Cortex of kidney (tissue), 1 donor: ENCODE measurements at places on chromosomes 6 and 20.

- DNase-seq: no peak
These were observed 763 bp downstream of the C6orf47 start for GRCh38 chr6:31659649-31660380.

DNA sequence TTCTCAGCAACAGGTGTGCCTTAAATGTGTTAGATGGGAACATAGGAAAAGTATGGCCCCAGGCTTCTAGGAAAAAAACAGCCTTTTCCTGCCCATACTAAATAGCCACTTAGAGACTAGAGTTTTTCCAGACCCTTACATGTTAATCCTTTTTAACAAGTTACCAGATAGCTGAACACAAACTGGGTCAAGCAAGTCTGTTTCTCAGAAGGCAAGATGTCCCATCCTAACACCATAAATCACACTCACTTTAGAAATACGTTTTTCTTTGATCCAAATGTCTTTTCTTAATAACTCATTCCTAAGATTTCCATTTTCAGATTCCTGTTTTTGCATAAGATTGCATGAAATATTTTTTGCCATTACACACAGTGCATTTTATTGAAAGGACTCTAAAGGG is 241.3 kb downstream of the KCNQ5 start:
- DNase-seq: no peak

DNA sequence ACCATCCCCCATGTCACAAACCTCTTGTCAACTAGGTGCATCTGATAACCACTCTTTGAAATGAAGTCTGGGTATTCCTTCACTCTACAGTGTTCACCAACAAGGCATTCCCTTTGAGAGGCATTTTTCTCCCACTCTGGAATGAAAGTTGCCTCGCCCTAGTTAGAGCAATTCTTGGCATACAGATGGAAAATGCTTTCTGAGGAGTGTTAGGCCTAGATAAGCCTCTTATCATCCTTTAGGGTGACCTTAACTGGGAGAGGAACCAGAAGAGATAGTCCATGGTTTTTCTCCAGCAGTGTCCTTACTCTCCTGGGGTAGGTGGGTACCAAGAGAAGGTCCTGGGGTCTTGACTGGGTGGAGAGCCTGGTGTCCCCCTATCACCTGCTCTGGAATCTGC is 14.8 kb downstream of the CLIC5 start:
- DNase-seq: no peak

DNA sequence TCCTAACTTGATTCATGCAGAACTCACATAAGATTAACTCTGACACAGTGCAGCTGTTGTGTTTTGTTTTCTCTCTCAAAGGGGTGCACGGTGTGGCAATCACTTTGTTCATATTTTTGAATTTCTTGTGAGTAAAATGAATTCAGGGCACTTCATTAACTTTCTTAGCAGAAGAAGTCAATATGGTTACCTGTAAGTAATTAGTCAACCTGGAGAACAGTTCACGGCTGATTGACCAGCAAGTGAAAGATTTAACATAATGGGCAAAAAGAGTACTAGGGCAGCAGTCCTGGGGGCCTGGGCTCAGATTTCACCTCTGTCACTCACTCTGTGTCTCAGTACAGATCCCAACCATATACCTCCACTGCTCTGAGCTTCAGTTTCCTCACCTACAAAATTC is 102.4 kb upstream of the SPTLC3 start:
- no peak for DNase-seq

DNA sequence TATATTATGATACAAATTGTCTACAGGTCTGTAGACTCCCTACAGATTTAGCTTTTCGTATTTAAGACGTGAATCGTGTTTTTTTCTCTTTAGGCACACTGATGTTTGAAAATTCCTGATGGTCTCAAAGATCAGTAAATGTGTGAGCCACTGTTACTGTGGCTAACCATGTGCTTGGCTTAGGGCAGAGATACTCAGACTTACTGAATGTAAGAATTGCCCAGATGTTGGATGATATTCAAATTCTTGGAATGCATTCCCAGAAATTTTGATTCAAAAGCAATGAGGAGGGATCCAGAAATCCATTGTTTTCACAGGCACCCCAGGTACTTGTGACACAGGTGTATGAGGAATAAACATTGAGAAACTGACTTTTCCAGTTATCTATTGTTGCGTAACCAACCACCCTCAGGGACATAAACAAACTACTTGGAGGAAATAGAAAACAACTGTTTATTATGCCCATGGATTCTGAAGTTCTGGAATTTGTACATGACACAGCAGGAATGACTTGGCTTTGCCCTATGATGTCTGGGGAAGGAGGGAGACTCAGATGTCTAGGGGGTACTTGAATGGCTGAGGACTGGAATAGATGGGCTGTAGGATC is 339.6 kb upstream of the CITED2 start:
- DNase-seq: no peak
